ENCODE measurements at places on chromosomes 3 and 15. TPM values are rescaled to one million over a fixed set of nuclear protein-coding genes. Genes with fewer than 3 reads are reported as not detected.

Gene CHRD
- total RNA-seq = 0.22 TPM

Gene ANKRD63
- total RNA-seq = not detected

Gene KNL1
- 2.0 TPM for total RNA-seq

Gene CYP1A2
- not detected for total RNA-seq

Gene TICRR
- total RNA-seq = 0.40 TPM

Gene TMEM212
- not detected for total RNA-seq

Gene SAMD7
- not detected for total RNA-seq

Gene ITIH1
- total RNA-seq = not detected

Gene MESP2
- total RNA-seq = not detected

Gene AHSG
- total RNA-seq = not detected

Gene FMN1
- under 0.01 TPM for total RNA-seq

Gene ITPR1
- total RNA-seq = 22.6 TPM

Gene COL6A5
- total RNA-seq = not detected

Gene SCAANT1
- 1.7 TPM for total RNA-seq

Gene CADPS
- not detected for total RNA-seq

Gene TRIM42
- not detected for total RNA-seq

Gene FBXL22
- 0.20 TPM for total RNA-seq

Gene GOLGA8J
- total RNA-seq = not detected

Gene NR2F2
- 25.0 TPM for total RNA-seq

Gene C2CD4A
- 0.87 TPM for total RNA-seq

- no peak for DNase-seq
These were observed 93.4 kb downstream of the IL12A start for GRCh38 chr3:160081958-160082533.

DNA sequence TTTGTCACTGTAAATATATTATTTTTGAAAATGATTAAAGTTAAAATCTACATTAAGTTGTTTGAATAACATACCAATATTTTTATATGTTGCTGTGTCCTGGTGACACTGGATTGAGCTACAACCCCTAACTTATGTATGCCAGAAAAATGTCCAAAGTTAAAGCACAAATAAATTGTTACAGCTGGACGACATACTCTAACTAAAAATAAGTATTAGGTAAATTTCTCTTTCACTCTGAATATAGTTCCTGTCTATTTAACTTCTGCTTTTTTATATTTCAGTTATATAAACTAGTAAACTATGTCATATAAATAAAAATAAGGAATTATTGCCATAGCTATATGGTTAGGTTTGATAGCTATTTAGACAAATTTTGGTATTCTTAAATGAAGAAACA, 118.5 kb upstream of the SAMMSON start:
- DNase-seq = no peak

DNA sequence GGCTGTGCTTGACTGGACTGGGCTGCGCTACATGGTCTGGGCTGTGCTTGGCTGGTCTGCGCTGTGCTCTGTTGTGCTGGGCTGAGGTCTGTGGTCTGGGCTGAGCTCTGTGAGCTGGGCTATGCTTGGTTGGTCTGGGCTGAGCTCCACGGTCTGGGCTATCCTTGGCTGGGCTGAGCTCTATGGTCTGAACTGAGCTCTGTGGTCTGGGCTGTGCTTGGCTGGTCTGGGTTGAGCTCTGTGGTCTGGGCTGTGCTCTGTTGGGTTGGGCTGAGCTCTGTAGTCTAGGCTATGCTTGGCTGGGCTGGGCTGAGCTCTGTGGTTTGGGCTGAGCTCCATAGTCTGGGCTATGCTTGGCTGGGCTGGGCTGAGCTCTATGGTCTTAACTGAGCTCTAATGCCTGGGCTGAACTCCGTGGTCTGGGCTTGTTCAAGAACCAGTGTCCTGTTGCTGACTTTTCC, 92.0 kb downstream of the PLXNA1 start:
- DNase-seq = peak; percentile 26

- peak; percentile 88 for DNase-seq
These were observed at the start of gene GYG1 for GRCh38 chr3:148991219-148992026. Gene GYG1 (plus strand): TSS chr3:148991540. CDS start chr3:148991641, 101 bp downstream.

- DNase-seq = no peak
These were observed 83.0 kb downstream of the VGLL4 start for GRCh38 chr3:11560746-11561145.

GRCh38 chr3:160780245-160780644, 24.2 kb downstream of the PPM1L start:
- no peak for DNase-seq

DNA sequence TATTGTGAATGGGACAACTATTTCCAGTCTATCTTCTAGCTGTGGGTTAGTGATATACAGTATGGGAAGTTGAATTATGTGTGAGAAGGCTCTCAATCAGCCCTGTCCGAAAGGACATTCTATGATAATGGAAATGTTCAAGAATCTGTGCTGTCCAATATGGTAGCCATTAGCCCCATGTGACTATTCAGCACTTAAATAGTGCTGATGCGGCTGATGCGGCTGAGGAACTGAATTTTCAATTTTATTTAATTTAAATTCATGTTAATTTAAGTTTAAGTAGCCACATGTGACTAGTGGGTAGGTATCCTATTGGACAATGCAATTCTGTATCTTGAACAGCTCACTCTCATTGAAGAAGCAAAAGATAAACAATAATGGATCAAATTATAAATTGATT, 98.5 kb downstream of the MYLK start:
- DNase-seq = no peak

GRCh38 chr15:77030048-77030927, 35.4 kb downstream of the PSTPIP1 start:
- DNase-seq = no peak

DNA sequence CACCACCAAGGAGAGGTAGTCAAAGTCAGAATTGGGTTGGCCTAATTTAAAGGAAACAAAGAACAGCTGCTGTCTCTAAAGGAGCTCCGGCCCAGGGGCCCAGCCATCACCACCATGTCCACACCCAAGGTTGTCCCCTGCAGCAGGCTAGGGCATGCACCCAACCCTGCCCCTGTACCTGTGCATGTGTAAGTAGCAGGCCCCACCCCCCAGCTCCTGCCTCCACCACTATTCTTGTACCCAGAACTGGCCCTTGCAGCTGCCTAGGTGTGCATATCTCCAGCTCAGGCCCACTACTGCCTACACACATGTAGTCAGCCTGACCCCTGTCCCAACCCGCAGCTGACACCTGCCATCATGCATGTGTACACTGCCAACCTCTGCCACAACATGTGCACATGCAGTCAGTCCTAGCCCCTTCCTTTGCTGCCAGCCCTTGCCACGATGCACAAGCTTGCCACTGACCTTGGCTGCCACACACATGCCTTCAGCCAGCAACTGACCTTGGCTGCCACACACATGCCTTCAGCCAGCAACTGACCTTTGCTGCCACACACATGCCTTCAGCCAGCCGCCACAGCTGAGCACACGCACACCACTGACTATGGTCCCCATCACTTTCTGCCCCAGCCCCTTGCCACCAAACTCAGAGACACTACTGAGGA, 39.7 kb downstream of the FGF12 start:
- no peak for DNase-seq

GRCh38 chr3:7817239-7817638, 684.4 kb upstream of the LMCD1 start:
- DNase-seq = no peak

GRCh38 chr3:127374086-127375010, 86.5 kb upstream of the PRR20G start:
- peak; percentile 16 for DNase-seq

GRCh38 chr3:157388976-157389375, 47.7 kb upstream of the PTX3 start:
- peak; percentile 34 for DNase-seq

GRCh38 chr3:109774108-109774507, 436.8 kb upstream of the DPPA4 start:
- DNase-seq = no peak

GRCh38 chr3:61580982-61581643, 19.7 kb downstream of the PTPRG start:
- no peak for DNase-seq

GRCh38 chr3:61723038-61723437, 161.7 kb downstream of the PTPRG start:
- no peak for DNase-seq

GRCh38 chr3:122295266-122296062, 29.6 kb upstream of the CSTA start:
- no peak for DNase-seq

- DNase-seq = no peak
These were observed 11.1 kb downstream of the SLC6A6 start for GRCh38 chr3:14413381-14414071.

GRCh38 chr3:192186498-192186897, 540.8 kb downstream of the FGF12 start:
- peak; percentile 38 for DNase-seq

- DNase-seq = no peak
These were observed 251.9 kb upstream of the TGFBR2 start for GRCh38 chr3:30354513-30354912.

GRCh38 chr3:179410331-179410730, 40.9 kb downstream of the GNB4 start:
- DNase-seq = no peak

- DNase-seq = peak; percentile 63
These were observed 1.3 kb downstream of the DNAH1 start for GRCh38 chr3:52317208-52318000.

DNA sequence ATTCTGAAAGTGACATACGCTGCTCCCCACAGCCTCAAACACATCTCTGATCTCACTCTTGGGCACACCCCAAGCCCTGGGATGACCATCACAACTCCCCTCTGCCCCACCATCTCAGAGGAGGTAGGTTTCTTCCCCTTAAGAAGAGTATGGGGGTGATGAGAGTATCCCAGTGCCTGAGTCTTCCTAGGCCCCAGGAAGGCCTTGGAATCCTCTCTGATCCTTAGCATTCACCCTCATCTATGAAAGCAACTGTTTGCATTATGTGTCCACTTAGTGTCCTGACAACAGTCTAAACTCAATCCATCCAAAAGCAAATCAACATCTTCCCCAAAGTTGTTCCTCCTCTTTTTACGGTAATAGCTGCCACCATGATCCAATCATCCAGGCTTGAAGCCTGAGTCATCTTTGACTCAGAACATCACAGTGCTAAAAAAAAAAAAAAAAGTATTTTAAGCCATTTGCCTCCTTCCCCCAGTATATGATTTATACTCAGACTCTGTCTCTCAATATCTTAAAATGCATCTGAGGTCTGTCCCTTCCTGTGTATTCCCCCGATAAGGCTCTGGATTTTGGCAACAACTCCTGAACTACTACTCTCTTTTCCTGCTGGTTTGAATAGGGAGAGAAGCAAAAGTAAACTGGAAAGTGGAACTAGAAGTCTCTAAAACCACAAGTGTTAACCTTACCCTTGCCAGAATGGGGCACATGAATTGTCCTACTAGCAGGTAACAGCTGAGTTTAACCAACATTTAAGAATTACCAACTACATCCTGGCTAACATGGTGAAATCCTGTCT, 22.5 kb downstream of the POPDC2 start:
- peak; percentile 27 for DNase-seq

GRCh38 chr3:12886106-12886679, 44.8 kb upstream of the RPL32 start:
- DNase-seq = no peak

DNA sequence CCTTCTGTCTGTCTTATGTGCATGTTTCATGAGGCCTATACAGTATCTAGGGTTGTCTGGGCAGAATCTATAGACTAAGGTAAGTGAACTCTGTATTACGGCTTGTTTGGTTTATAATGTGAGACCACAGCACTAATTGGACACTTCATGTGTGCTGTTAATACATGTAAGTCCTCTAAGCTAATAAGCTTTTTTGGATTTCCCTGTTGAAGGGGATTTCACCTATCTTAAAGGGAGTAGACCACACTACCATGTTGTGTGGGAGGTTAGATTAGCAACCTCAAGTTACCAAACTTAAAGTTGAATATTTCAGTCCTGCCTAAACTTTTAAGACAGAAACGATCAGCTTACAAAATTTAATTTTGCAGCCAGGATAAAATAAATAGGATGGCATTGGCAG, 189.8 kb upstream of the GOLIM4 start:
- DNase-seq = no peak

DNA sequence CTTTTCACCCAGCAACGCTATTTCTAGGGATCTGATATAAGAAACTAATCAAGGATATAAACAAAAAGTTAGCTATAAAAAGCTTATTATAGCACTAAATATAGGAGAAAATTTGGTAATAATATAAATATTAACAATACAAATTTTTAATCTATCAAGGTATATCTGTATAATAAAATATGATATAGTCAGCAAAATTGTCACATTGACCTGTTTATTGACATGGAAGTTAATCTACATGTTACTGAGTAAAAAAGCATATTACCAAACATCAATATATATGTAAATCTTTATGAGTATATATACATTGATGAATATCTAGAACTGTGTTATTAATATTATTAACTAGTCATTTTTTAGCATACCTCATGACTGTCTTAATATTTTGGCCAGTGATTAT, 26.6 kb downstream of the SHOX2 start:
- DNase-seq = no peak

DNA sequence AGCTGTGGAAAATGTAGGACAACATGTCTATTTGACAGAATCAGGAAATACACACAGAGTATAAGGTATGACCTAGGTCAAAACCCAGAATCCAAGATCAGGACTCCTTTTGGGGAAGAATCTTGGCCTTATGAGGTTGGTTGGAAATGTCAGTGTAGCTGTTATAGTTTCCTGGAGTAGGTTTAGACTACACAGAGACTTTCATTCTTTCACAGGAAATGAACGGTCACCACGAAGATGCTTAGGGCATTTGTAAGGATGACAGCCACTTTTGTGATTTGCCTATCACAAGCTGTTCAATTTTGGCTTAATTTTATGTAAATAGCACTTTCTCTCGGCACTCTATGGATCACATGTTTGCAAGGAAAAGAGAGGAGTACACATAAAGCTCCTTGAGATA, 18.6 kb upstream of the ZBTB20 start:
- no peak for DNase-seq

DNA sequence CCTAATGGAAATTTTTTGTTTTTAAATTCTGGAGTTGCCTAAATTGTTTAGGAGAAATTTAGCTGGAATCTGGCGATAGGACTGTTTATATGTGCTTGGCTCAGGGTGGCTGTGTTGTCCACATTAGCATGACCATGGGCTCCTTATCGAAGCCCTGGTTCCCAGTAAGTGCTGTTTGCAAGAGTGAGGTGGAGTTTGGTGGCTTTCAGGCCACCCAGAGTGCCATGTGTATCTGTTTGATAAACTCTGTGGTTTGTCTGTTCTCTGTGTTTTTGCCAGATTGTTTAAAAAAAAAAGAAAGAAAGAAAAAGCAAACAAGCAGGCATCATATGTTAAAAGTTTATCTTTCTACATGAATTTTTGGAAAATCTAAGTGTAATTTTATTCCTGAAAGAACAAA, 51.5 kb downstream of the PLCL2 start:
- no peak for DNase-seq

- DNase-seq = no peak
These were observed 466.2 kb downstream of the FGF12 start for GRCh38 chr3:192261135-192261534.

DNA sequence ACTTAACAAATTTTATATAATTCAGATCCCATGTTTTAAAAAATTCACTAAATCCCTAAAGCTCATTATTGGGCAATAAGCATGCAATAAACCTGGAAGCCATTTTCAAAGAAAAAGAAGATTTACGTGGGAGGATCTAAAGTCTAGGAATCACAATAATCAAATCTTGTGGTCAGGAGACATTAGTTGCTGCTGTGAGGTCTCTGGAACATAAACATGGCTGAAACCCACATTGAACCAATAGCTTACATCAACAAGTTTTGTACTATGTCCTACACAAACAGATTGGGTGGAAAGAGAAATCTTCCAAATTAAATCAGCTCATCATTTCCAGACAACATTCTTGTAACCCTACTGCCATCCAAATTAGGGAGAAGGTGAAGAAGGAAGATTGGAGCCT, 121.9 kb upstream of the EPHA3 start:
- no peak for DNase-seq
